ENCODE measurements at places on chromosomes 3 and 15.

DNA sequence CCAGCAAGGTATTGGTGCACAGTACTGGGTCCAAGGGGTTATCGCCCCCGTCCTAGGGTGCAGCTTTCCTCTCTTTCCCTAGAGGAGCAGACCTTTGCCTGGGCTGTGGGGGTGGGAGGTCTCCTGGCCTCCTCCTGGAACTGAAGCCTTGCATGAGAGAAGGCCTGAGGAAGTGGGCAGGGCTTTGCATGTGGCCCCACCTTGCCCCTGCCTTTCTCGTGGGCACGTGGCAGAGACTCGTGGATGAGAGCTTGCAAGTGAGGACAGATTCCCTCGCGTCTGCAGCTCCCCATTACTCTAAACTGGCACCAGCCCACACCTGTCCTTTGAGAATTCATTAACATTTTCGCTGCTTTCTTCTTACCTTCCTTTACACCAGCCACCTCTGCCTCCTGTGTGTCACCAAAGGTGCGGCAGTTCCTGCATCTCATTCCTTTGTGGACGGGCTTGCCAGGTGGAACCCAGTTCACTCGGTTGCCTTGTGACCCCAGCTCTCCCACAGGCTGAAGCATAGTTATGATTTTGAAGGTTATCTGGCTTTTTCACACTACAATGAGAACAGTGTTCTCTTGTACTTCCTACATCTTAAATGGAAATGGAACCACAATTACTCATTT, 40.9 kb upstream of the NR2C2 start:
- DNase-seq: no peak

DNA sequence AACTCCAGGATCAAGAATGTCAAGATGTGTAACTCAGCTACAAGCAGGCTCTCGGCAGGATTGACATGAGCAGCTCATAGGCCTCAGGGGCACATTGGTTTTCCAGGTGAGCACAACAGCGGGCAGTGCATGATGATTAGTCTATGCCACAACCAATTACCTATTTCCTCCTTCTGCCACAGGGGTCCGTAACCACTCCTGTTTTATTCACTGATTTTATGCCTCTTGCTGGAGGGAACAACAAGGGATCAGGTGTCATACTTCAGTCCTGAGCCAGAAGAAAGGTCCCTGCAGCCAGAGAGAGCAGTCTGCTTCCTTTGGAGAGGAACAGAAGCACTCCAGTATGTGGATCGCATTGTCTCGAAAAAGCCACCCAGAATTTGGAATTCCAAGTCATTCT, 35.1 kb upstream of the PTPRG start:
- DNase-seq: no peak

DNA sequence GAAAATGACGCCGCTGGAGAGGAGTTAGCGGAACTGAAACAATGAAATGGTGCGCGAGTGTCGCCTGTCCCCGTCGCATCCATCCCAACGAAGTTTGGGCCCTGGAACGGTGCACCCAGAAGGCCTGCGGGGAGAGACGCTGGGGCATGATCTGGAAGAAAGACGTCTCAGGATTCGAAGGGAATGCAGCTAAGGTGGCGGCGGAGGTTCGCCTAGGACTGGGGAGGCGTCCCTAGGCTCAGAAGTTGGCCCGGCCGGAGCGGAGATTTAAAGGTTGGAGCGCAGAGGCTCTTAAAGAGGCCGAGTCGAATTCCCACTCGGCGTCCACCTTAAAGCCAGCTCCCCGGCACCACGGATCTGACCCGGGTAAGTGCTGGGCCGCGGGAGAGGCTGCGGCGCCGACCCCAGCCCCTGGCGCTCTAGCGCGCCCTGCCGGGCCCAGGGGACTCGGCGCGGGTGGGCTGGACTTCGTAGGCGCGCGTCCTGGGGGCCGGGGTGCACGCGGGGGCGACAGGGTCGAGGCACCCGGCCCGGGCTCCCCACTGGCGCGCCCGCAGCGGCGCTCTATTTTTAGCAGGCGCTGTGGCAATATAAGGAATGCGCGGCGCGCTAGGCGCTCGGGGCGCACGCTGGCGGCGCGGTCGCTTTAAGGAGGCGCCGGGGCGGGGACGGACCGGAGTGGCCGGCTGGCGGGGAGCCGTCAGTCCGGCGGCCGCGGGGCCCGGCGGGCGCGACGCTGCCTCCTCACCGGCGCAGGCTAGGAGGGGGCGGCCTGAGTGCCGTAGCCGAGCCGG, at the start of gene MRAS:
Gene MRAS (plus strand): TSS at position 620 of the 794 bp plus-strand sequence. CDS start 24,305 bp downstream, outside the sequence.
- DNase-seq: no peak

GRCh38 chr3:73781541-73781940, 156.8 kb upstream of the PDZRN3 start:
- no peak for DNase-seq

DNA sequence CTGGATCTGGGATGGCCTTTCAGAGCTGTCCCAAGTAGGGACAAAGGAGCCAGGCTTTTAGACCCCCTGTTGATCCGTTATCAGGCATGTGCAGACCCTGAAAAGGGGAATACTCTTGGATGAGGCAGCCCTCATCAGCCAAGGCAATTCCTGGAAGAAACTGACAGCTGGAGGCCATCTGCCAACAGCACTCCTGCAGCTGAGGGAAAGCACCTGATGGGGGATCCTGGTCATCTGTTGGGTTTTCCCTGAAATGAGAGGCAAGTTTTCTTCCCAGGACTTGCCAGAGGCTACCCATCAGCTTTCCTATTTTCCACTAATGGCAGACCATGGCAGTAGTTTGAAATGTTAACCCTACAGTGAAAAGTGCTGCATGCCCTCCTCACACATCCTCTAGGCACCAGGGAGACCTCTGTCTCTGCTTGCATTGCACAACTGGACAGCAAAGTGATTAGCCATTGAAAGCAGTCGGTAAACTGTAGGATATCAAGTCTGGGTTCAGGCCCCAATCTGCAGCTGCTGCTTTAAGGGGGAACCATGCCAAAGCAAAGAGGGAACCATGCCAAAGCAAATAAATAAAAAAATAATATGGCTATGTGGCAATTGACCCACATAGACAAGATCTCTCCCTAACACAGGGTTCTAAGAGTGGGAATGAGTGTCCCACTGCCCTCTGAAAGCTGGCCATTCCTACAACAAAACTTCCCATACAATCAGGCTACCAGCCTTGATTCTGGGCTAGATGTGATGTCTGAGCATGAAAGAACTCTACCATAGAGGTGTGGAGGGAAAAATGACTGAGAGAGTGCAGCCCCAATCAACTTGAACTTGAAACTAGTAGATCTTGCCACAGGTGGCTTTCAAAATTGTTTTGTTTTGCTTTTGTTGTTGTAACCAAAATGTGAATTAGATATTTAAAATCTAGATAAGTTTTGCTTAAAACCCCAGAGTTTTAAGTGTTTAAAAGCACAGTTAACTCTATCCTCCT, 232.0 kb upstream of the STT3B start:
- DNase-seq: no peak

DNA sequence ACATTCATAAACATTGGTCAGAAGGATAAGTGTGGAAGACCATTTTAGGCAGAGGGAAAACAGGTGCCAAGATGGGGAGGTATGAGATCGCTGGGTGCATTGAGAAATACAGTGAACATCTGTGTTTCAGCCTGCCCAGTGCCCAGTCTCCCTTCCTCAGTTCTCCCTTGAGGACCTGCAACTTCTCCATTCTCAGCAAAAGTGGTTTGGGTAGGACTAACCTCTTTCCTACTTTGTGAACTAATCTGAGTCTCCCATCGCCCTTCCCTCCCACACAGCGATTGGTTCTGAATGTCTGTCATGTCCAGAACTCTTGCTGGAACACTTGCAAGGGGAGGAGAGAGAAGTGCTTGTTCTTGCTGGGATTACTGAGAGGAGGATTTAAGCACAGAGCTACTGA, 10.9 kb upstream of the CCNL1 start:
- DNase-seq: no peak

DNA sequence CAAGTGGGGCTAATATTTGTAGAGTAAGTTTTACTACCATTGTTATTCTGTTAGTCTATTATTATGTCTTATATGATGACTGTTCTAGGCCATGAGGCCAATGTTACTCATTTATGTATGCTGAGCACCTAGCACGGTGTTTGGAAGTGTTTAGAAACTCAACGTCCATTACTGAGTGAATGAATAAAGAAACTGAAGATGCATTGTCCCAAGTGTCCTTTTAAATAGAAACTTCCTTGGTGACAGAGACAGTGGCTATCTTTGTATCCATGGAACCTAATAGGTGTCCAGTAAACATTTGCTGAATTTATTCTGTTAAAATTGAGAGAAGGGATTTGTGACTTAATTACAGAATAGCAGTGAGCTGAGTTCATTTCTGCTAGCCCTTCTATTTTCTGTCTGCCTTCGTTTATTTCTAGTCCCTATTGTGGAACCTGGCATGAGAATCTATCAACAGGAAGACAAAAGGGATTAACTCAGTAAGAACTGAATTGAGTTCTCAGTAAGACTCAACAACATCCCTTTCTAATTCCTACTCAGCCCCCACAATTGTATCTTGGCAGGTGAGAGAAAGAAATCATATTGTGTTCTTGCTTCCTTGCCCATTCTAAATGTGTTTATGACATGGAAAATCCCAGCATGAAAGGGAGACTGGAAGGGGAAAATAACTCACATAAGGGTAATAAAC, 246.6 kb upstream of the LRRC3B start:
- DNase-seq: no peak

GRCh38 chr3:185400866-185401265, 37.9 kb downstream of the MAP3K13 start:
- no peak for DNase-seq

DNA sequence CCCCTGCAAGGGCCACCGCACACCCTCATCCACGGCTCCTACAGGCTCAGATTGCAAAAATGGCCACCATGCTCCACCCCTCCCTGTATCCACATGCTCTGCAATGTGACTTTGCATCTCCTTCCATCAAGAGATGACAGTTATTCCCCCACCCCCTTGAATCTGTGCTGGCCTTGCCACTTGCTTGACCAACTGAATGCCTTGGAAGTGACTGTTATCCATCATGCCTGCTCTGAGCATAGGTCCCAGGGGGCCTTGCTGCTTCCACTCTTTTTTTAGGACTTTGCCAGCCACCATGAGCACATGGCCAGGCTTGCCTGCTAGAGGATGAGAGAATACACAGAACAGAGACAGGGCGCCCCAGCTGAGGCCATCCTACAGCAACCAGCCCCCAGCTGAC, 13.6 kb downstream of the HAPLN3 start:
- DNase-seq: no peak

- no peak for DNase-seq
Observed at GRCh38 chr3:10694179-10694578, 121.8 kb upstream of the SLC6A11 start.

GRCh38 chr3:64291956-64292355, 66.7 kb upstream of the PRICKLE2 start:
- no peak for DNase-seq

DNA sequence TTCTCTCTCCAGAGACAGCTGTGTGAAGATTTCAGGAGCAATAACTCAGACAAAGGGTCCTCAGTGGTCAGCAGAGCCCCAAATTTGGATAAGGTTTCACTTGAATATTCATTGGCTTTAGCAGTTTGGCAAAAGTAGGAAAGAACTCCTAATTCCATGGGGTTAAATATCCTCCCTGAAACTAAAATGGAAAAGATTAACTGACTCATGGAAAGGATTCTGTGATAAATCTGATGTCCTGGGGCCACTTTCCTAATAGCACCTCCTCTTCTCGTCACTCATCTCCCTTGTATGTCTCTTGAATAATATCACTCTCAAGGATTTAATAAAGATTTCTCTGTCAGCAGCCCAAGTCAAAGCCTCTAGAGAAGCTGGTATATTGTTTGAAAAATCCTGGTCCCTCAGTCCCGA, 33.3 kb upstream of the TBC1D23 start:
- no peak for DNase-seq

GRCh38 chr3:69739204-69740102, at the start of gene MITF:
Gene MITF (plus strand): TSS chr3:69739464. CDS start chr3:69739598, 134 bp downstream.
- DNase-seq: no peak

DNA sequence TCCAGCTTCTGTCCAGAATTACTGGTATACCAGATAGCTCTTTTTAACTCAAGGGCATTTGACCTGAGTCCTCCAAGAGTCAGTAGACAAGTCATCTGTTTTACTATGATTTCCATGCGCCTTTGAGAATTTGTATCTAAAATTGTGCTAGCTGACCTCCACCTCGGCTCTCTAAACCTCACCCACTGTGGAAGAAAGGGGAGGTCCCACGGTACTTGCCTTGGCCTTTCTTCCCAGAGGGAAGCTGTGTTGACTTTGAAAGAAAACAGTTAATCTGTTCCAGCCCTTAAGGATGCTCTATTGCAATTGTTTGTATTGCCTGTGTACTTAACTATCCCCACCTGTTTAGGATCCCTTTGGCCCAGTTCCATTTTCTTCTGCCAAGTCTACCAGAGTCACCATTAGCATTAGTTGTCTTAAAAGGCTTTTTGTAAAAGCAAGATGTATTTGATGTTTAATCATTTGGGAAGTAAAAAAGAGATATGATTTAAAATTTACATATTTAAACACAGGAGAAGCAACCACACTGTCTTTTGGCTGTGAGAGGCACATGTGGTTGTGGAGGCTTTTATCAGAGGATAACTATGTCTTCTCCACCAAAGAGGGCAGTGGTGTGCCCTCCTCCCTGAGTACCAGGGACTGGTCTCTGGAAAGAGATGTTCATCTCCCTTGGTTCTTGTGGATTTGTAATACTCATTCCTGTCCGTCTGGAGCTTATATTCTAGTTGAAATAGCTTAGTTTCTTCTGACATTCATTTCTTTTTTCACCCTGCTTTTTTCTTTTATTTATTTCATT, 88.8 kb downstream of the CRTC3 start:
- no peak for DNase-seq

DNA sequence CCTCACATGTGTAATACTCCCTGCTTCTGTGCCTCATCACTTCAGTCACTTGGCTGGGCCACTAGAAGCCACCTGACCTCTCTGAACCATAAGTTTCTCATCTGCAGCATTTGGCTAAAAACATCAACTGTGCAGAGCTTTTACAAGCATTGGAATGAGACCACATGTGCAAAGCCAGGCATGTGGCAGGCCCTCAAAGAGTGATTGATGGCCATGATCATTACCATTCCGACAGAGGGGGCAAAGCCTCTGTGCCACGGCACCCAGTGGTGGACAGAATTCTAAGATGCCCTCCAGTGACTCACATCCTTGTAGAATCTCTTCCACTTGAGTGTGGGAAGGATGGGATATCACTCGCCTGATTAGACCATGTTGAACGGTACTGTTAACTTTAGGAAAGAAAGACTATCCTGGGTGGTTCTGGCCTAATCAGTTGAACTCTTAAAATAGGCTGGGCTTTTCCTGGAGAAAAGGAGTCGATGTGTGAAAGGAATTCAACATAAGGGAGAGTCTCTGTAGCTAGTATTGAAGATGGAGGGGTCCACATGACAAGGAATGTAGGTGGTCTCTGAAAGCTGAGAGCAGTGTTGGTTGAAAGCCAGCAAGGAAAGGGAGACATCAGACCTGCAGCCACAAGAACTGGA, 13.5 kb downstream of the CDCP1 start:
- DNase-seq: no peak

- DNase-seq: no peak
Observed at GRCh38 chr3:170811515-170811914, 58.5 kb downstream of the RPL22L1 start.
